SHP77 treated with DMSO at 0.1 percent for 48 hours (cell line): ENCODE measurements at places on chromosomes 3 and 15.

DNA sequence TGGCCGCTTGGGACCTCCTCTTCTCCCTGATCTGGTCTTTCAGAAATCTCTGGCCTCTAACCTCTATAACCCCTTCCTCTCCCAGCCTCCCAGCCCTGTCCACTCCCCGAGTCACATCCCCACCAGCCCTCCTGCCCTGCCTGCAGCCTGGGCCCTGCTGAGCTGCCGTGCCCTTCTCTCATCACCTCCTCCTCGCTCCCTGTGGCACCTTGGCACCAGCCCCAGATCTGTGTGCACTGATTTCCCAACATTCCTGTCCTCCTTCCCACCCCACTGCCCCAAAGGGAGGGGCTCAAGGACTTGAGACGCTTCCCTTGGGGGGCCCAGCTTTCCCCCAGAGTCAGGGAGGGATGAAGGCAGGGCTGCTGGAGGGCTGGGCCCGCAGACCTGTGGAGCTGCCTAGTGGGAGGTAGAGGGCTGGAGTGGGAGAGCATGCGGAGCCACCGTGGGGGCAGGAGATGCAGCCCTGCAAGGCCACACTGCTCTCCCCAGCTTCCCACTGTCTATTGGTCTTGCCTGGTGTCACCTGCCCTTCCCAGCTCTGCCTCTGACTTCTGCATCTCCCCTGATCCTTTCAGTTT lies 42.7 kb downstream of the EXOG start:
- no peak for DNase-seq

GRCh38 chr3:76943058-76943457 lies 96.8 kb upstream of the ROBO2 start:
- no peak for DNase-seq

DNA sequence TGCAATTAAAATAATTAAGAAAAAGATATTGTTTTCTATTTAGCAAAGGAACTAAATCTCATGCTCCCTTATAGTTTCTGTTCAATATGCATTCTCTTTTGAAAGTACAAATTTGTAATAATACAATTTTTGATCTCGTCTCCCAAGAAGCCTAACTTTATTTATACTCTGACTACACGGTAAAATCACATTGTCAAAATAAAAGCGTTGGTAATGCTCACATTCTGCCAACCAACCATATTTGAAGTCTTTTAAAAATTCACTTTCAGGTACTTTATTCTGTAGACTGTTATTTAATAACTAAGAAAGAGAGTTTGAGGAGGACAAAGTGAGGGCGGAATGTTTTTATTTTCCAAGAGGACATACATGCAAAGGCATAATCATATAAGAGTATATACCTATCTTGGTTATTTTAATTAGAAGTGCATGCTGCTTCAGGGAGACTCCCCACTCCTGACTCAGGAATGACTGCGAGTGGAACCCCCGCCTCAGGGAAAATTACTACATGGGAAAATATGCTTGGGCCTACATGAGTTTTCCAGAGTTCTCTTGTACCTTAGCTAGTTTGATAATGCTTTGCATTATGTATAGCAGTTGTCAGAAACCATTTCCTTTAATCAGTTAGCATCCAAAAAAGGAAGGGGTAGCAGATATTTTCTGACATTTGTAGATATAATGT lies 19.3 kb downstream of the MBNL1 start:
- DNase-seq, result no peak

GRCh38 chr3:156404217-156404616 lies 150.7 kb downstream of the SSR3 start:
- no peak for DNase-seq

GRCh38 chr3:24548278-24548677 lies 53.6 kb upstream of the THRB start:
- no peak for DNase-seq

DNA sequence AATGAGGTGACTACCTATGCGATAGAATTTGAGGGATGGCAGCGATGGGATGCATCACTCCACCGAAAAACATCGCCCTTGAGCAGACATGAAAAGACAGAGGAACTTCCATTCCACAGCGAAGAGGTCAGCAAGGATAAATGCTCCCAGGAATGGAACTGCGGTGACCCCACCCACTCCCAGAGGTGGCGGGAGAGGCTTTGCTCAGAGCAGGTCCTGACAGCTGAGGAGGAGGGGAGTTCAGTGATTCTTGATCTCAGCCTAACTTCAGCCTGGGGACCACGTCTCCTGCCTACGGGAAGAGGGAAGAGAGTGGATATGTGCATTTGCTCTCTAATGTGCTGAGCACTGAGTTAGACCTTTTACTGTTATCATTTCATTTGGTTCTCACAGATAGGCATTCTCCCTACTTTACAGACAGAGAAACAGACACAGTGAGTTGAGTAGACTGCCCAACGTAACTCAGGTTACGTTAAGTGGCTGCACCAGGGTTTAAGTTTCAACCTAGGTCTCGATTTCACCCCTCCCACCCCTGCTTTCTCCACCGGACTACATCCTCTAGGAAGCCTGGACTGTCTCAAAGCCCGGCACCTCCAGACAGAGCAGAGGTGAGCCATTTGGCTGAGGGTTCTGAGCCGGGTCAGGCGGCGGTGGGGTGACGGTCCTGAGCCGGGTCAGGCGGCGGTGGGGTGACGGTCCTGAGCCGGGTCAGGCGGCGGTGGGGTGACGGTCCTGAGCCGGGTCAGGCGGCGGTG lies 170.0 kb downstream of the RAB11A start:
- DNase-seq, result no peak

DNA sequence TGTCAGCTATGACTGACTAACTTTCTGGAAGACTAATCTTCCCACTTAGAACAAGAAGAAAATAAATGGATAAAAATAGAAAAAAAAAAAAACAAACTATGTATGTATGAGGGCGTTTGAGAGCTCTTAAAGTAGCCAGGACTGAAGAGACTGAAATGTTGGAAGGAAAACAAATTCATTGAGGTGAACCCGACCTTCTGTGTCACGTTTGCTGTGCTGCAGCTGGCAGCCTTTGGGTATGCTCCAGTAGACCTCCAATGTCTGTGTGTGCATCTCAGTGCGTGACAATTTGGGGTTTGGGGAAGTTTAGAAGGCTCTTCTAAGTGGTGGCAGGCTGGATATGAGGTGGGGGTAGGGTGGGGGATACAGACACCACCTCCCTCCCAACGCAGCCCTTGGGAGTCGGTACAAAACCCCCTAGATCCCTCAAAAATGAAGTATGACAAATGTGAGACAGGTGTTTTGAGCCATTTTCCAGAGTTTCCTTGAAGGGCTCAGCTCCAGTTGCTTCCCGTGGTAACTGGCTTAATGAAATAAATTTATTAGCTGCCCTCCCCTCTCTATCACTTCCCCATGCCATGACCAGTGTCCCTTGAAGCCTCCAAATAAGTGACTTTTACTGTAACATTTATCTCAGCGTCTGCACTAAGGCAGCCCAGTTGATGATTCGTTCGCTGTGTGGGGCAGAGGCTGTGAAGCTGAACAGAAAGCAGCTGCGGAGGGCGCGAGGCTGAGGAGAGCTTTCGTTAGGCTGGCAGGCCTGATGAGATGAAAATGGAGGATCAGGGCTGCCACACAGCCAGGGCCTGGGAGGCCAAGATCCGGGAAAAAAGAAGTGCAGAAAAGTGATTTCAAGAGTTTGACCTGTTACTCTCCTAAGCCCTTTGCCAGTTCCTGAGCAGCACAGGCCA lies 34.9 kb upstream of the GABRB3 start:
- no peak for DNase-seq

DNA sequence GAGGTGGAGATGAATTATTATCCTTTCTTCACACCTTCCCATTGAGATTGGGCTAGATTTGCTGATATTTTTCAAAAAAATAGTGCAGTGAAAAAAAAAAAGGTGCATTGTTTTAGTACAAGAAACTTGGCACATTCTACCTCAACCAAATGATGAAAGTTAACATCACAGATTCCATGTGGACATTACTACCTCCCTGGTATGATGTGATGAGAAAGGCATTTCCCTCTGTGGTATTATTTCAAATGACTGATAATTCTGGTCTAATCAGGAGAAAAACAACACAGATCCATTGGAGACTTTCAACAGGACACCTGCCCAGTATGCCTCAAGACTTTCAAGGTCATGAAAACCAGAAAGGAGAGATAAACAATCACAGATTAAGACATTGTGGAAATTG lies 313.4 kb downstream of the BCHE start:
- no peak for DNase-seq

DNA sequence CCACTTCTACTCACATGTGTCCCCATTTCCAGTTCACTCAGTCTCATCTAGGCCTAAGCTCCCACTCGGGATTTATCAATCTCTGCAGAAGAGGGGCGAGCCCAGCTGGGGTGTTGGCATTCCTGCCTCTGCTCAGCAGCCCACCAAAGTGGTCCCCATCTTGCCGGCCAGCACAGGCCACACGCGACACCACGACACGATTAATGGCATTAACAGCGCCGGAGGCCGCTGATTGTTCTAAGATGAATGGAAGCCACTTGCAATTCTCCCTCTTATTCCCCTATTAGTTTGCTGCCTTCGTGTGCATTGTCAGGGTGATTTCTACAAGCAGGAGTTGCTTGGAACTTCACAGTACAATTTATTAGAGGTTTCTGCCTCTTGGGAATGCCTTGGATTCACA lies 477.3 kb downstream of the SHQ1 start:
- DNase-seq, result no peak

- DNase-seq, result no peak
Measured at GRCh38 chr3:23728601-23729117, 77.1 kb upstream of the UBE2E1 start.

DNA sequence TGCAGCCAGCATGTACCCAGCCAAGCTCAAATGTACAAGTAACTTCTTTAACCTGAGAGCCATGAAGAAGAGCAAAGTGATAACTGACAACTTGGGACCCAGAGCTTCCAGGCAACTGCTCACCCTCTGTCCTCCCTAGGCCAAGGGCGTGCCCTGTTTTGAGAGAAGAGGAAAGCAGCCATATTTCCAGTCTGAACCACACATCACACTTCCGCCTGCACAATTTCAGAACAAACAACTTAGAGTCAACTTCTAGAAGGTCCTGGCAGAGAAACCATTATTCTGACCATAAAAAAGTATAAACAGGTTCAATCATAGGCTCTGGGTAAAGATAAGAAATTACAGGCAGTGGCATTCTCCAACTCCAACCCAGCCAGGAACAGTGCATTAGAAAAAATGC lies 50.1 kb downstream of the ITGB5 start:
- no peak for DNase-seq

DNA sequence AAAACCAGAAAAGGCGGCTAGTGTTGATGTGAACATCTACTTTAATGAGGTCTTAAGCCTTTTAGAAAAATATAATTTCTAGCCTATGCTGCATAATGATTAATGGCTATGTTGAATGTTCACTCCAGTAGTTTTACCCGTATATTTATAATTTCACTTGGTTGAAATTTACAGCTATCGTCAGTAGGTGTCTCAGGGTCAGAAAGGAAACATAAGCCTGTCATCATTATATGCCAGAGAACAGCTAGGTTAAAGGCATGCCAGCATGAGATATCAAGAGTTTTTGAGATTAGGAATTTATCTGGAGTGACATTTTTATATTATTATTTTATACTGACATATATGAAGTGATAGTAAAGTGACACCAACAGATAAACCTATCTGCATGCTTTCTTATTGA lies 904.1 kb downstream of the OTOL1 start:
- DNase-seq, result no peak

DNA sequence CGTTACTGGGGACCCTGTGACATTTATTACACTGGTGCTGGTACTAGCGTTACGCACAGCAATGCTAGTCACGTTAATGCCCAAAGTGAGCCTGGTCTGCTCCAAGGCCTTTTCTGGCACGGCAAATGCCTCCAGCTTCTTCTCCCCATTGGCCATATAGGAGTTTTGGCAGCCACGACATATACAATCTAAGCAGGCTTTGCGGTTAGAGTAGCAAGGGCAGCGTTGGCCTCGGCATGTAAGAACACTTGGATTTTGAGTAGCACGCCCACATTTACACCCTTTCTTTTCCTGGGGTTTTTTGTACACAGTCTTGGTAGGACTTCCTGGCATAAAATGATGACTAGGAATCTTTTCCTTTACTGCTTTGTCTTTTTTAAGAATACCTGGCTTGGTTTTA lies 44.9 kb downstream of the MSL2 start:
- no peak for DNase-seq

GRCh38 chr15:45729141-45729540 lies 94.3 kb downstream of the SQOR start:
- no peak for DNase-seq

DNA sequence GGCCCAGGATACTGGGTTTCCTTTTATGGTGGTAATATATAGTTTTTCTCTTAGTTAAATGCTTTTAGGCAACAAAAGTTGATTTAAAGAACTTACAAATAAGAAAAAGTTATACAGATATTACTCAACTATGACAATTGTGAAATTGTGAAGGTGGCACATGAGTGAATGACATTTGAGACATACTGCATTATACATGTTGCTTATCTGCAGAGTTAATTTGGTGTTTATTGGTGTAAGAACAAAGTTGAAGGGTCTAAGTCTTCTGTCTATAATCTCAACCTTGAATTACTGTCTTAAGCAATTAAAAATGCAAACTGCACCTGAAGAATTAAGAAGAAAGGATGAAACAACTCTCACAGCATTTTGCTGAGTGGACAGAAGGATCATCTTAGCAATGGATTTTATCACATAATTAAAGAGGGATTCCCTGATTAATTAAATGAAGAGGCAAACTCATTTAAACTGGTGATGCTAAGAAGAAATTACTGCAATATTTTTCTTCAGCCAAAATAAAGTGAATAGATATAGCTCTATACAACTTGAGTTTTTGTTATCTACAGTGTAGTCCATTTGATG lies 298.9 kb upstream of the TGFBR2 start:
- no peak for DNase-seq

GRCh38 chr3:2714834-2715233 lies 395.3 kb downstream of the IL5RA start:
- no peak for DNase-seq

- no peak for DNase-seq
Measured at GRCh38 chr3:148528024-148528423, 169.7 kb upstream of the AGTR1 start.

DNA sequence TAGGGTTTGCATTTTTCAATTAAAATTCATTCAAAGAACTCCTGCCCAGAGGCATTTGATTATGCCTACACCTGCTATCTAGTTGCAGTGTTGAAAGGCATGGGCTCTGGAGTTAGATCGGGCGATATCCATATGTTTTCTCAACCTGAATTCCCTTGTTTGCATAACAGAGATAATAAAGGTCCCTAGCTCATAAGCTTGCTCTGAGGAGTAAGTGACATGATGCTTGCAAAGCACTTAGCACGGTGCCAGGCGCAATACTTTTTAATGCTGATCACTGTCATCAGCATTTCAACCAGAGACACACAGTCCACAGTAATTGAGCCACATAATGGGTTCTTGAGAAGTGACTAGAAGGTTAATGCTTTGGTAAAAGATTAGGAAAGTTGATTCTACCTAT lies 106.3 kb upstream of the SAMMSON start:
- DNase-seq, result no peak

- no peak for DNase-seq
Measured at GRCh38 chr3:45051685-45052084, 25.6 kb downstream of the CLEC3B start.

GRCh38 chr3:72962317-72962716 lies 34.3 kb upstream of the PPP4R2 start:
- DNase-seq, result no peak

- no peak for DNase-seq
Measured at GRCh38 chr3:116440196-116440595, 5.1 kb downstream of the LSAMP start.
